Stimulated activated CD4-positive, alpha-beta T cell treated with anti-CD3 and anti-CD28 coated beads, Interleukin-1b, Interleukin-23, amount 100 ng/mL, for 48 hours (primary cell): ENCODE measurements at places on chromosomes 7 and 10.

GRCh38 chr7:95509199-95509598, 23.5 kb downstream of the ASB4 start:
- DNase-seq, result no peak

GRCh38 chr7:33762151-33762910, 143.0 kb upstream of the BMPER start:
- DNase-seq, result no peak

- no peak for DNase-seq
These were observed 117.7 kb upstream of the GJD4 start for GRCh38 chr10:35487336-35488034.

GRCh38 chr10:6395606-6396005, 184.5 kb downstream of the PRKCQ start:
- DNase-seq, result no peak

DNA sequence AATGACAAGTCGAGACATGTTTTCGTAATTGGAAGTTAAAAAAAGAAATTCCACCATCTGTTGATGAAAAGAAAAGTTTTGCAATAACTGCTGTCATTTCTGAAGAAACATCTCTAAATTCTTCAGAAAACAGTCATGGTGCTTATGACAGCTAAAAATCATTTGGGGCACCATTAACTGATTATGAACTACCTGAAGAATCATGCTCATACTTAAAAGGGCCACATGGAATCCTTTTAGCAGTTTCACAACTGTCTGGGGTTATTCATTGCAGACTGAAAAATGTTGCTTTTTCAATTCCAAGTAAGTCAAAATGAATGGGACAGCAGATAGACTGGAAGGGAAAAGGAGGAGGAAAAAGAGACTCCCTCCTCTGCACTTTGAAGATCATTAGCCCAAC, 134.2 kb downstream of the CHN2 start:
- no peak for DNase-seq
